T-helper 17 cell (primary cell): ENCODE measurements at places on chromosomes 7 and 10.

- DNase-seq = no peak
These were observed 59.9 kb downstream of the PON1 start for GRCh38 chr7:95264363-95264891.

- DNase-seq = no peak
These were observed 41.3 kb downstream of the TAS2R41 start for GRCh38 chr7:143518941-143519340.

DNA sequence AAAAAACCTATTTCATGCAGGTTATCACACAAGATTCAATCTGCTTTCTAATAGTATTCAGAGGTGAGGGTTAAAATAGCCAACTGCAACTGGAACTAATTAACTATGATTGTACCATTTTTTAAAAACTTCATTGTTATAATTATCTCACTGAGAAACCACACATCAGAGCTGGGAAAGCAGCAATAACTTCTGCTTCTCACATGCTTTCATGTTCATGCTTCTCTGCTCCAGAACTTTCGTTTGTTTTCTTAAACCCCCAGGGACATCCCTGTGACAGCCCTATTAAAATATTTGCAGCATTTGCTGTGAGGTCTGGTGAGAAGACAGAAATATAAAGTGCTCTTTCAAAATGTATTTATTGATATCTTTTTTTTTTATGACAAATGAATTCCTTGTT lies 389.0 kb upstream of the SORCS1 start:
- no peak for DNase-seq

- DNase-seq = no peak
These were observed 186.6 kb upstream of the STK17A start for GRCh38 chr7:43396187-43396740.

DNA sequence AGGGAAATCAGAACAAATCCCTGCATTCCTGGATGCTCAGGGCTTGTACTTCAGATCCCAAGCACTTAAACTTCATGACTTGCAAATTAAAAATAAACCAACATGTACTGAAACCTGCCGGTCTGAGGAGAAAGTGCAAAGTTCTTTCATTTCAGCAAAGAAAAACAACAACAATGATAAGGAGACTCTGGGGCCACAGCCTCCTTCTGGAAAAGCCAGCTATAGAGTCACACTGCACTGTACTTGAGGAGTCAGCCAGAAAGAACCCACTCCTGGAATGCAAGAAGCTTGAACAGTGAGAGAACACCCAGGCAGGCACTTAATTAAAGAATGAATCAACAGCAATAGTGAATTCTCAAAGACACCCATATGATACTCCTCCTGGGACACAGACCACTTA lies 49.7 kb upstream of the TM9SF3 start:
- DNase-seq = no peak

DNA sequence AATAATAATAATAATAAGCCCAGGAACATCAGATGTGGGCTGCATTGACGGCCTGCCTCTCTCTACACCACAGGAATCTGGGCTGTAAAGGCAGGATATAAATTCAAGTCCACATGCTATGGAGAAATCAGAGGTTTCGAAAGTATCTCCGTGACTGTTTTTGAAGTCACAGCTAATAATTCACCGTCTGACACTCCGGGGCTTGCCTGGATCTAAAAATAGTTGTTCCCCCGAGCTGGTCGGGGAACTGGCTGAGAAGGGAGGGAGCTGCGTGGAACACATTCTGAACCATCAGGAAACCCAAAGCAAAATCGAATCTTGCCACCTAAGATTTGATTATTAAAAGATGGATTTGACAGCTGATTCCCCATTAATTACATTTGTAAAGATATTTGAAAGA lies 35.4 kb downstream of the KLF6 start:
- no peak for DNase-seq

DNA sequence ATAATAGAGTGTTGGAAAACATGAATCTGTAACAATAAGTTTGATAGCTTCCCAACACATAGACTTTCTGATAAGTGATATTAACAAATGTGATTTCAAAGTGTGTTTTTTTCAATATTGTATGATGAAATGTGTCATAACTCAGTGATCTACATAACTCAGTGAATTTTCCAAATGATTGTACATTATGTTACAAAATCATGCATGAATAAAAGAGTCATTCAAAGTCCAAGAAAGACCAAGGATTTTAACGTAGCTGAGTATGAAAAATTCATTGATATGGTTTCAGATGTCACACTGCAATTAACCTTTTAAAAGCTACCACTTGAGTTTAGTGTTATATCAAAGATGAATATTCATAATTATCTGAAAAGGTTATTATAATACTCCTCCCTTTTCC lies 111.2 kb downstream of the MYOF start:
- DNase-seq = no peak

- no peak for DNase-seq
These were observed 66.7 kb downstream of the HHEX start for GRCh38 chr10:92756201-92757065.

GRCh38 chr7:130281260-130281659 lies 11.7 kb upstream of the CPA4 start:
- no peak for DNase-seq

GRCh38 chr7:137987968-137988367 lies 13.9 kb downstream of the CREB3L2 start:
- no peak for DNase-seq

DNA sequence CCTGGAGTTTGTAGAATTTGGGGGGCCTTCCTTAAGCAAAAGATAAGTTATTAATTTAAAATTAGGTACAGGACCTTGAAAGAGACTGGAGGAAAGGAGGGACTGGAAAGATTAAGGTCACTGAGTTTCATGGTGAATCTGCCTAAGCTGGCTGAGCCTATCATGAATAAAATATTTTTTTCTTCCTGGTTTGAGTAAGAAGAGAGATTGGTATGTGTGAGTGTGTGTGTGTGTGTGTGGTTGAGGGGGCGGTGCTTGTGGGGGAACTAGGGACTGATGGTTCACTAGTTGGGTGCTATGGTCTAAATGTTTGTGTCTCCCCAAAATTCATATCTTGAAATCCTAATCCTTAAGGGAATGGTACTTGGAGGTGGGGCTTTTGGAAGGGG lies 142.5 kb upstream of the PRKCQ start:
- DNase-seq = no peak

DNA sequence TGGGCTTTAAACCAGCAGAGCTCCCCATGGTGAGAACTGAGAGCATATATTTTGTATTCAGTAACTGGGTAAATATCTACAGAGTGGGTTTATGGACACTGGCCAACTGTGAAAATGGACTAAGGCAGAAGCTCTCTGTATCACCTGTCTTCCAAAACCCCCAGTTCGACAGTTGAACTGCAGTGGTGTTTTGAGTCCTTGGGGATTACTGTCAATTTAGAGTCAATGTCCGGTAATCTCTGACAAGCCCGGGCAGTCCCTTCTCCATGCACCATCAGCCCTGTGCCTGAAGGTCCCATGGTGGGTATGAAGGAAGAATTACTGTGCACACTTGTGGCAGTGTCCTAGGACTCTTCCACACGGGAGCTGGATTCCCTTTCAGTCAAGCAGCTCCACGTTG lies 235.0 kb downstream of the CCSER2 start:
- no peak for DNase-seq

GRCh38 chr7:621572-622285 lies 102.1 kb upstream of the PDGFA start:
- DNase-seq = no peak

- no peak for DNase-seq
These were observed 171.5 kb downstream of the SH3PXD2A start for GRCh38 chr10:103683851-103684250.

DNA sequence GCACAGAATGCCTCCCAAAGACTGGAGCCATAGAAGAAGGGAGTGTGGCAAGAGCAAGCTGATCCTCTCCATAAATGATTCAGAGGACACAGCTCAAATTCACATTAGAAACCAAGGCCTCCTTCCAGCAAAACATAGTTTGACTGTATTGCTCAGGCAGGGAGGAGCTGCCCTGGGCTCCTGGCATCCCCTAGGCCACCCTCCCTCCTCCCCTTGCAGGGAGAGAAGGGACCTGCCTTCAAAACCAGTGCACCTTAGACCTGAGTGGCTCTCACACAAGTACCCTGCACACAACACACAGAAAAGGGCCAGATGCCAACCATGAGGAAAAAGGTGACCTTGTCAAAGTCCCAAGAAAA lies 64.7 kb downstream of the CREB3L2 start:
- DNase-seq = no peak

- DNase-seq = no peak
These were observed 215.5 kb downstream of the AUTS2 start for GRCh38 chr7:69813637-69814240.

DNA sequence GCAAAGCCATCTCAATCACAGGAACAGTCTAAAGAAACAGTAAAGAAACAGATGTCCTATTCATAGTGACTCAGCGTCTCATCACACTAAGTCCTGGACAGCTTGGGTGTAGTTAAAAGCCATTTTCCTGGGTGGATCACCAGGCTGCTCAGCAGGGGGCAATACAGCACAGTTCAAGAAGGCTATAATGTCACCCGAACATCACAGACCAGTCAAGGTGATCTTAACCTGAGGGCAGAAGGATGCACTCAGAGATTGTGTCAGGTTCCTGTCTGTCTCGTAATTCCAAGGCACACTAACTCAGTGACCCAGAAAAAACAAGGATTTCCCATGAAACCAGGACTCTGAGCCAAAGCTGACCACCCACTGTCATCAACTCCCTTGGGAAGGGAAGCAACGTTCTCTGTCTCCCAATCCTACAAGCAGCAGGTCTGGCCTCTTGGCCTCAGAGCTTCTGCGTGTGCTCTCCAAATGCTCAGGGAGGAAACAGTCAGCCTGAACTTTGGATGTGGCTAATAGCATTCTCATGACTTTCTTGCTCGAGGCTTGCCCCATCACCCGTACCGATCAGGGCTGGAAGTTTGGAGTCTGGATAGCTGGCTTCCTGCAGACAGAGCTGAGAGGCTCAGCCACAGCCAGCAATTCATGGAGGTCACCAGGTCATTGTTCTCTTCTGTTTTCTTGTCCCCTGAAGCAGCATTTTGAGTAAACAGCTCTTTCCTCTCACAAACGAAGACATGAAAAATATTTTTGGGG lies 90.4 kb upstream of the FAM171A1 start:
- no peak for DNase-seq

DNA sequence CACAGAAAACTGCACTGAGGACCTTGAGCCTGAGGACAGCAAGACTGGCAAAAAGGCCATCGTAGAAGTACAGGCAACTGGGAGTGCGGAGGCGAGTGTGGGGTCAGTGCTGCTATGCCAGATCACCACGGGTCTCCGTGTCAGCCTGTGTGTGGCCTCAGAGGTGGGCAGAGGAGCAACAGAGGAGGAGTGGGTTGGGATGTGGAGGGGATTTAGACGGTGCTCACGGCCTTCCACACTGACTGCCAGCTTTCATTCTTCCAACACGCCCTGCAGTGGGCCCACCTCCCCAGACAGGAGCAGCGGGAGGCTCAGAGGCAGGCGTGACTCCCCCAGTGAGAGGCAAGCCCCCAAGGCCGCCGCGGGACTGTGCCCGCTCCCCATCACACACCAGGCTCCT lies 17.0 kb upstream of the ZMIZ1 start:
- DNase-seq = no peak

GRCh38 chr10:129259128-129259815 lies 207.8 kb upstream of the MGMT start:
- no peak for DNase-seq

DNA sequence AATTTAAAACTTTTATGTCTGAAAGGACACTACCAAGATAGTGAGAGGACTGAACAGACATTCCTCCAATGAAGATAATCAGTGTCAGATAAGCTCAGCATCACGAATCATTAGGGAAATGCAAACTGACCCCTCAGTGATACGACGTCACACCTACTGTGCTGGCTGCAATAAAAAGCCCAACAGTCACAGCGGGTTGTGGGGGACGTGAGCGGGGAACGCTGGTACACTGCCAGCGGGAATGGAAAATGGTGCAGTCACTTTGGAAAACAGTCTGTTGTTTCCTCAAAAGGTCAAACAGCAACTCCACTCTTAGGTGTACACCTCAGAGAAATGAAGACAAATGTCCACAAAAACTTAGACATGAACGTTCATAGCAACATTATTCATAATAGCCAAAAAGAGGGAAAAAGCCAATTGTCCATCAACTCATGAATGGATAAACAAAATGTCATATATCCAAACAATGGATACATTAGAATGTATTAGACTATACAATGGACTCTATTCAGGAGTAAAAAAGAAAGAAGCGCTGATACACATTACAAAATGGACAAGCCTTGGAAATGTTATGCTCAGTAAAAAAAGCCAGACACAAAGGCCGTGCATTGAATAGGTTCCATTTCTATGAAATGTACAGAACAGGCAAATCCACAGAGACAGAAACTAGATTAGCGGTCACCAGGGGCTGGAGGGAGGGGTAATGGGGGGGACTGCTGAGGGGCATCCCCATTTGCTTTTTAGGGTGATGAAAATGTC lies 2.4 kb upstream of the ECHS1 start:
- DNase-seq = no peak

GRCh38 chr7:55241958-55242357 lies 123.2 kb upstream of the LANCL2 start:
- DNase-seq = no peak

- no peak for DNase-seq
These were observed 24.8 kb downstream of the ZC3HAV1 start for GRCh38 chr7:139084709-139085108.

- DNase-seq = peak; percentile 36
These were observed 1.8 kb downstream of the GRK5 start for GRCh38 chr10:119209035-119209735.

DNA sequence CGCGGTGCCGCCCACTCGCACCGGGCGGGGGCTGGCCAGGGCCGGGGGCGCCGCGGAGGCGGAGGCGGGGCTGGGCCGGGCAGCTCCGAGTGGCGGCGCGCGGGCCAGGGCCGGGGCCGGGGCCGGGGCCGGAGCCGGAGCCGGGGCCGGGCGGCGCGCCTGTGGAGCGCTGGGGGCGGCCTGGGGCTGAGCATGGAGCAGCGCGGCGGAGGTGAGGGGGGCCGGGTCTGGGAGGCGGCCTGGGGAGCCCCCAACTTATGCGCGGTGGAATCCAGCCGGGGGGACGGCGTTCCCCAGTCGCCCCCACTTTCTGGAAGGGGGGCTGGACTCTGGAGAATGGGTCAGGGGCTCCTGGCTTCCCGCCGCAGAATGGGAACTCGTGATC lies at the start of gene LZTS2:
LZTS2 (plus strand) TSS at position 67 of the 385 bp plus-strand sequence. CDS start 2,731 bp downstream, outside the sequence.
- DNase-seq = no peak

- DNase-seq = no peak
These were observed 138.5 kb downstream of the ZNF438 start for GRCh38 chr10:30893208-30893607.

DNA sequence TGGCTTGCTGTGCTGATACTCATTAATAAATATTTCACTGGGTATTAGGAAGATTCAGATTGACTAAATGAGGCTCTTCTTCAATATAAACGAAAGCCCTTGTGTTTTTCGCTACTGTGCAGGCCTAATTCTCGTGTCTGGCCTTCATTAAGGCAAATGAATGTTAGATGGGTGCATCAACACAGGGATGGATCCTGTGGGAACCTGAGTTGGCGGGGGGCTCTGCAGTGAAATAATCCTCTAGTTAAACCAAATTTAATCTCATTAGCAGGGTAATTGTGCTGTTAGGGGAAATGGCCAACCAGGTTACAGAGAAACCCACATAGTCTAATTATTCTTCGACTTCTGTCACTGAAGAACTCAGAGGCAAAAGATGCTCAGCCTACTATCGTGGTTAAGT lies 325.8 kb upstream of the LRGUK start:
- DNase-seq = no peak
